ENCODE measurements at places on chromosomes 12 and 14. TPM values are rescaled to one million over a fixed set of nuclear protein-coding genes. Genes with fewer than 3 reads are reported as not detected.

GLT8D2 gene
- not detected for total RNA-seq

TMEM63C gene
- total RNA-seq = 39.9 TPM

GPR68 gene
- total RNA-seq = not detected

NKX2-1 gene
- total RNA-seq = not detected

OAS3 gene
- not detected for total RNA-seq

IKZF4 gene
- total RNA-seq = 24.1 TPM

FOXN3 gene
- 139 TPM for total RNA-seq

DTX3 gene
- 99.6 TPM for total RNA-seq

CMKLR1 gene
- total RNA-seq = not detected

LAG3 gene
- total RNA-seq = 7.3 TPM

RHOJ gene
- not detected for total RNA-seq

JAG2 gene
- 84.1 TPM for total RNA-seq

DBX2 gene
- total RNA-seq = not detected

TBX3 gene
- total RNA-seq = 3.0 TPM

ACOT6 gene
- not detected for total RNA-seq

SCARB1 gene
- total RNA-seq = 25.1 TPM

GPR135 gene
- 0.91 TPM for total RNA-seq

RDH16 gene
- total RNA-seq = 0.74 TPM

SLC5A8 gene
- not detected for total RNA-seq

EEA1 gene
- 12.0 TPM for total RNA-seq

DUSP16 gene
- total RNA-seq = 39.0 TPM

GDF3 gene
- total RNA-seq = 0.34 TPM

ASCL1 gene
- not detected for total RNA-seq

PCED1B gene
- total RNA-seq = 0.27 TPM

PPP1R1A gene
- total RNA-seq = 47.6 TPM

OTOGL gene
- total RNA-seq = 0.83 TPM

OAS2 gene
- total RNA-seq = not detected

ABCC9 gene
- total RNA-seq = 17.7 TPM

ZNF605 gene
- 21.7 TPM for total RNA-seq

KTN1 gene
- 108 TPM for total RNA-seq

NPAS3 gene
- 2.4 TPM for total RNA-seq

EFS gene
- total RNA-seq = 90.4 TPM

HSPB8 gene
- 0.32 TPM for total RNA-seq

SERPINA12 gene
- not detected for total RNA-seq

Data from glutamatergic neuron (in vitro differentiated cells).